ENCODE measurements at places on chromosomes 3 and 15. TPM values are rescaled to one million over a fixed set of nuclear protein-coding genes. Genes with fewer than 3 reads are reported as not detected.

The SSUH2 gene
- total RNA-seq: not detected

The ADAMTS9 gene
- 0.05 TPM for total RNA-seq

The GP9 gene
- not detected for total RNA-seq

The GOLGA8S gene
- total RNA-seq: 0.15 TPM

The ALCAM gene
- total RNA-seq: 32.3 TPM

The TRIM42 gene
- total RNA-seq: not detected

- no peak for DNase-seq
Observed at GRCh38 chr15:40161693-40162391, 973 bp downstream of the BUB1B start.

GRCh38 chr15:88166082-88166993 is 90.2 kb downstream of the NTRK3 start:
- DNase-seq: no peak

GRCh38 chr3:139838269-139838957 is 96.6 kb upstream of the CLSTN2 start:
- no peak for DNase-seq

- no peak for DNase-seq
Observed at GRCh38 chr3:38542401-38543298, 46.5 kb downstream of the EXOG start.

DNA sequence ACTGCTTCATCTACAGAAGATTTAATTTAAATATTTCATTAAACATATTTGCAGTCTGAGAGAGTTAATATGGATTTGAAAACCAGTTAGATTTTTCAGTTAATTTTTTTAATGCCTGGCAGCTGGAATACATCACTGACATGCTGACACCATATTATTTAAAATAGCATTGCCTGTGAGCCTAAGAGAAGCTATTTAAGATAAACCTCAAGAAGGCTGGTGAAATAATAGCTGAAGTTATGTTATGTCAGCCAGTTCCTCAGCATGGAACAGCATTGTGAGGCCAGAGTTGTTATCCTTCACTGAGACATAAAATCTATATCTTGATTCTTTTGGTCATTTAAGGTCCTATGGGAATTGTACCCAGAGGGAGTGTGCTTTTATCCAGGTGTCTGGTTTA is 705.2 kb downstream of the NAALADL2 start:
- no peak for DNase-seq

DNA sequence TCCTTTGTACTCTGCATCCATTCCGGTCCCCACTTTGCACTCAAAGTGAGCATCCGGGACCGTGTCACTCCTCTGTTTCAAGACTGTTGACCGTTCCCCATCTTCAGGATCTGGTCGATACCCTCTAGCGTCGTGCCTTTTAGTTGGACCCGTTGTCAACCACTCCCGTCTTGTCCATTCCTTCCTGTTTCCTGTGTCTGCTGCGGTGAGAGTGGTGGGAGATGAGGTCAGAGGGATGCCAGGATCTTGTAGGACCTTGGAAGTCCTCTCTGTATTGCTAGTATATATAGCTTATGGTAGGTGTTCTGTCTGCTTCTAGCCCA is 624 bp downstream of the BRK1 start:
- DNase-seq: no peak

DNA sequence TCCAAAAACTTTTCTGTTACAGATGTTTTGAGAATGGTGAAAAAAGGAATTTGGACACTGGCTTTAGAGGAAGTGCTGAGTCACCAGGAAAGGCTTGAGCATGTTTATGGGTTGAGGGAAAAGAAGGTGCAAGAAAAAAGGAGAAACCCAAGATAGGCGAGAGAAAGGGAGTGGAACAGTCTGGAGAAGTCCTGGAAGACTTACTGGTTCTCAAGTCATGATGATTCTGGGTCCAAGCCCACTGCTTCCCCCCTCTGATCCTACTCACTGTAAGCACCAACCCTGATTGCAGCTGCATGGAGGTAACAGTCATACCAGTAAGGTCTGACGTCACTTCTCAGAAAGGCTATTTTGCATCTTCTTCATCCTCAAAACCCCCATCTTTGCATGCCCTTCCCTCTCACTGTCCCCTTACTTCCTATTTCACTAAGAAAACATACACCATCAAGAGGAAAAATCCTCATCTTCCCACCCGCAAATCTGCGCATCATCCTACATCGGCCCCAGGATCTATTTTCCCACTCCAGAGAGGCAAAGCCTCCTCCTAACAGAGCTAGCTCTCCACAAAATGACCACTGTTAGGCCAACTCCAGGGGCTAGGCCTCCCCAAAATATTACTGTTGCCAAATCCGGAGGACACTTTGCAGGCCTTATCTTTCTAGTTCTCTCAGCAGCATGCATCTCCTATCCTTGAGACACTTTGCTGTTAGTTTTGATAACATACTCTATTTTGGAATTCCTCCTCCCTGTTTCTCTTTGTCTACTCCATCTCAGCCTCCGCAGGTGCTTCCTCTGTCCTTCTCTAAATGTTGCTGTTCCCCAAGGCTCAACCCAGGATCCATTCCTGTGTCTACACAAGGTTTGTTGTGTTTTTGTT is 3.2 kb upstream of the ATP13A3 start:
- DNase-seq: no peak

GRCh38 chr3:30169487-30169886 is 436.9 kb upstream of the TGFBR2 start:
- no peak for DNase-seq

DNA sequence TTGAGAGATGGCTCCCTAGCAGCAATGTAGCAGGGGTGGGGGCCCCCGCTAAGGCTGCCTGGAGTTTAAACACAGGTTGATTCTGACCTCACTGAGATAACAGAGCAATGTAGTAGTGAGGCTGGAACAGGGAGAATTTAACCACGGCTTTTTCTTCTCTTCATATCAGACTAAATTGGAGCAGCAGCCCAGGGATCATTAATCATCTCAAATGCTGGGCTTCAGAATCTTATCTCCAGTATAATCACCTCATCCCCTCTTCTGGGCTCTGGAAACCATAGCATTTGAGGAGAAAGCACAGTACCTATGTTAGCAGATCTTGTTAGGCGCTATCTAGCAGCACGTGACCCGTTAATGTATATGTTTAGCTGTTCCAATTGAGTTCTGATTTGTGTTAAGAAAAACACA is 25.4 kb upstream of the DET1 start:
- no peak for DNase-seq

DNA sequence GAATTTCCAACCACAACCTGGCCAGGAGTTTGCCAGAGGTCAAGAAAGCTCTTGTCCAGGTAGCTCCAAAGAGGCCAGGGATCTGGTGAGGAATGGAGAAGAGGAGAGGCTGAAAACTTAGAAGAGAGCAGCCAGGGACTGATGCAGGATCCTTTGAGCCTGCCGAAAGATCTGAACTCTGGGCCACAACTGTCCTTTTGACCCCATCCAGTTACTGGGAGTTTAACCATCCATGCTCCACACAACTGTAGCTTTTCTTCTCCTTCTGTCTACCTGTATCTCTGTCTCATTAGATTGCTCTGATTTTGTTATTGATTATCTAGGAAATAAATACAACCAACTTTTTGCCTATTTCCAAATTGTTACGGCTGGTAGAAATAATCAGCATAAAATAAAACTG is 36.7 kb downstream of the DAZL start:
- no peak for DNase-seq

GRCh38 chr15:92097474-92098178 is 244.1 kb downstream of the SLCO3A1 start:
- no peak for DNase-seq

- no peak for DNase-seq
Observed at GRCh38 chr15:67013696-67014095, 51.7 kb upstream of the SMAD3 start.

DNA sequence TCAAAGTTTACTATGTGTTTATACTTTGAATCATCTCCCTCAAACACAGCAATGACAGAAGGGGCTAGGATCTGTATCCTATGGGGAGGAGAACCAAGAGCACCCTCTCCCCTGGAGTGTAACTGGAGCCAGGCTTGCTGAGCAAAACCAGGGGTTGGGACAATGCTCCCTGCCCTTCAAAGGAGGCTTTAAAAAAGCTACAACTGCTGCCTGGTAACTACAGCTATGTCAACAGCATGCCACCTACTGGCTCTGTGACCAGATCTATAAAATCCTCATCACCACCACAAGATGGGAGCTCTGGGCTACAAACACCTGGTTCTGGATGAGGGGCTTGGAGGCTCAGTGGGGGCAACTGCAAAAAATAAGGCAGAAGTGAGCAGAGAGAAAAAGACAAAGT is 61.9 kb downstream of the ANO10 start:
- DNase-seq: no peak

DNA sequence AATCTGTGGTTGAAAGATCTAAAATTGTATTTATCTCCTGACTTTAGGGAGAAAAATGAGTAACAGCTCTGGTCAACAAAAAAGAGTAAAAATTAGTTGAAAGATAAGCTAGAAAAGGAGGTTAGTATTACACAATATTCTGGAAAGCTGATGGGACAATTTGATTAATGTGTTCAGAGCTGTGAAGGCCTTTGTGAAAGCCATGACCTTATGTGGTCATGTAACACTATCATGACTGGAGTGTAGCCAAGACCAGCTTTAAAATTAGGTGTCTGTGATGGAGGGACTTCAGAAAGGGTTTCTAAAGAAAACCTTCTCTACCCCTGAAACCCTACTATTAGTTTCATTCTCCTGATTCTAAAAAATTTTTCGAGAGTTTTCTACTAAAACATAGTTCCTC is 127.2 kb downstream of the NFKBIZ start:
- no peak for DNase-seq

DNA sequence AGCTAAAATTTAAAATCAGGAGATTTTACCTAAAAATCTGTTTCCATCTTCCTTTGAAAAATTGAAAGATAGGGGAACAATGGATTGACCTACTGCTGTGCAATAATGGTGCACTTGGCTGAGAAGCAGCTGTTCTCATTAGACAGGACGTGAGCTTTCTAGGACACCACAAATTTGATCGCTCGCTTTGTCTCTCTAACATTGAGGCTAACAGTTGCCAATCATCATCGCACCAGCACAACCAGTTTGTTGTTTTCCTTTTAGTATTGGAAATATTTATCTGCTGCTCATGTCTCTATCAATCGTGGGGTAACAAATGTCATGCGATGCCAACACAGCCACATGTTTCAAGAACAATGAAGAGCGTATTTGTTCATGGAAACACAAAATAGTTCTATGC is 228.8 kb upstream of the P2RY1 start:
- no peak for DNase-seq

DNA sequence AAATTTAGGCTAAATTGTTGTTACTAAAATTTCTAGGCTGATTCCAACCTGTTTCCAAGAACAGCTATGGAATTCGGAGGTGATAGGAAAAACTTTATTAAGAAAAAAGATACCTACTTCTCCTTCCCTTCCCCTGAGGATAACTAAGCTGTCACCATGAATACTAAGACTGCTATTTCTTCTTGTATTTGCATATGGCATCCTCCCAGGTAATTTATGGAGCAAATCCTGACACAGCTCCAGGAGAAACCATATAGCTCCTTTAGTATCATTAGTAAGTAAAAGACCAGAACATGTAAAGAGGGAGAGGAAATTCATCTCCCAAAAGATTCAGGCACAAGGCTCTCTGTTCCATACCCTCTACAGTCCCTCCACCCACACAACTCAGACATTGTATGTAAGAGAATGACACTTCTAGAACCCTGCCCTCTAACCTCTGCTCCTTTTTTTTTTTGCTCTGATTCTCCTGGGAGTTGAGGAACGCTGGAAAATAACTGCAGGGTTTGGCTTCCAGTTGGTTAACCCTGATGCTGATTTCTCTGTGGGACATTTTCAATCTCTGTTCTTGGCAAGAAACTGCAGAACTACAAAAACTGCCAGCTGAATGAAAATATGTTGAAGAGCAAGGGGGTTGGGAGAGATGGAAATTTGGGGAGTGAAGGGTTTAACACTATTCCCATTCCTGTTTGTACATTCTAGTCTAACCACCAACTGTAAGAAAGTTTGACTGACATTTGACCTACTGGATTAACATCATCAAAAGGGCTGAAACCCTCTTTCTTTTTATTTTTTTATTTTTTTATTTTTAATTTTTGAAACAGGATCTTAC is 14.2 kb upstream of the MAGI1 start:
- no peak for DNase-seq

GRCh38 chr3:196661400-196661799 is 21.9 kb downstream of the NRROS start:
- DNase-seq: no peak

DNA sequence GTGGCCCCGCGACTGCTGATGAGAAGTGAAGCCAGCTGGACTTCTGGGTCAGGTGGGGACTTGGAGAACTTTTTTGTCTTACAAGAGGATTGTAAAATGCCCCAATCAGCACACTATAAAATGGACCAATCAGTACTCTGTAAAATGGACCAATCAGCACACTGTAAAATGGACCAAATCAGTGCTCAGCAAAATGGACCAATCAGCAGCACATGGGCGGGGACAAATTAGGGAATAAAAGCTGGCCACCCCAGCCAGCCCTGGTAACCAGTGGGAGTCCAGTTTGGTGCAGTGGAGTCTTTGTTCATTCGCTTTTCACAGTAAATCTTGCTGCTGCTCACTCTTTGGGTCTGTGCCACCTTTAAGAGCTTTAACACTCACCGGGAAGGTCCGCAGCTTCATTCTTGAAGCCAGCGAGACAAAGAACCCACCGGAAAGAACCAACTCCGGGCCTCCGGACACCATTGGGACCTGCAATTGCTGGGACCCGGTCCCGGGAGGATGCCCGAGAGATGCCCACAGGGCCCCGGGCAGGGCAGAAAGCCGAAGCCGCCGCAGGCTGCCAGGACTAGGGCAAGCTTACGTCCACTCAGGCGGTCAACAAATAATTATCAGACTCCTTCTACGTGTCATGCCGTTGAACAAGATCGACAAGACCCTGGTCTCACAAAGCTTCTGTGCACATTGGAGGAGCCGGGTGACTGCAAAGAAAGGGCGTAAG is 8.3 kb upstream of the NR2E3 start:
- no peak for DNase-seq

DNA sequence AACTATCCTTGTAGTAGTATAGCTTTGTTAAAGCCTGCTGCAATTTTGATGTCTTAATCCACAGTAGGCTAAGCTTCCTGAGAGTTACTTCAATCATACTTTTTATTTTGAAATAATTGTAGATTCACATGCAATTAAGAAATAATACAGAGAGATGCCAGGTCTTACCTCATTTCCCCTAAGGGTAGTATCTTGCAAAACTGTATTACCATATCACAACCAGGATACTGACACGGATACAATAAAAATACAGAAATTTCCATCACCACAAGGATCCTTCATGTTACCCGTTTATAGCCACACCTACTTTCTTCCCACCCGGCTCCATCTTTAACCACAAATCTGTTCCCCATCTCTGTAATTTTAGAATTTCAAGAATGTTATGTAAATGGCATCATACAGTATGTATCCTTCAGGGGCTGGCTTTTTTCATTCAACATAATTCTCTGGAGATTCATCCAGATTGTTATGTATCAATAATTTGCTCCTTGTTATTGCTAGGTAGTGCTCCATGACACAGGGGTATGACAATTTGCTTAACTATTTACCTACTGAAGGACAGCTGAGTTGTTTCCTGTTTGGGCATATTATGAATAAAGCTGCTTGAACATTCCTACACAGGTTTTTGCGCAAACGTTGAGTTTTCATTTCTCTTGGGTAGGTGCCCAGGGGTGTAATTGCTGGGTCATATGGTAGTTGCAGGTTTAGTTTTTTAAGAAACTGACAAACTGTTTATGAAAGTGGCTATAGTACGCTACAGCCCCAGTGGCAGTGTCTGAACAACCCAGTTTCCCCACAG is 21.6 kb downstream of the BDH1 start:
- DNase-seq: no peak

Measured in Panc1 (cell line).